ENCODE measurements at places on chromosomes 11 and 22.

- DNase-seq: no peak
These were observed 57.9 kb upstream of the ANGPTL5 start for GRCh38 chr11:101974255-101974654.

DNA sequence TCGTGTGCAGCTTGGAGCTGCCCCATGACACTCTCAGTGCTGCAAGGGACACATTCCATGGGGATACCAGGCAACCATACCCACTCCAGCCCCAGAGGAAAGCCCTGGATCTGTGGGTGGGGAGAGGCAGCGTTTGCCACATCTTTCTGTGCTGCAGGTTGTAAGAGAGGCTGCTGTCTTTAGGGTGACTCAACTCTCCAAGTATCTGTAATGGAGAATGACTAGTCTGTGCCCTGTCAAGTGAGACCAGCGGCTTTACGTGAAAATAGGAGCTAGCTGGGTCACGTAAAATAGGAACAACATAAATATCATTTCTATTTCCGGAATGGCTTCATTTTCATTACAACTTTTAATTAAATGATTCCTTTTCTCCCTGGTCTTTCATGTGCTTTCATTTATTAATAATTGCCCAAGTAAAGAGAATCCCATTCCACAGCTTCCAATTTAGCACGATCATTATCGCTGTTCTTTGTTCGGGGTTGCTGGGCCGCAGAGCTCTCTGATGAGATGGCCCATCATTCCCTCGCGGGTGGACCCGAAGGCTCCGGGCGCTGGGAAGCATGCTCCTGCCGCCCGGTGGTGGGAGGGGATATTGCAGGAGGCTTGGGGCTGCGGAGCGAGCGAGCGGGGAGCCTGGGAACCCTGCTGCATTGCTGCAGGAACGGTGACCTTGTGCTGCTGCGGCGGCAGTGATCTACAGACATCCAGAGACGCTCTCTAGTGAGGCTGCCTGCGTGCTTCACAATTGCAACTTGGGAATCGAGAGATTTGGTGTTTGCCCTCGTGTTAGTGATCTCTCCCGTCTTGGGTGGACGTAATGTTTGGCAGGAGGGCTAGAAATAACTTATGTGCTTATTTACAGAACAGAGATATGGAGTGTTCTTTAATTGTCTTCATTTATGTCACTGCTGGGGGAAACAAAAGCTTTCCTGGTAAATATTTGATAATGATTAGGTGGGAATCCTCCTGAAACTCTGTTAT is 10.6 kb downstream of the SLC6A5 start:
- peak; percentile 10 for DNase-seq

DNA sequence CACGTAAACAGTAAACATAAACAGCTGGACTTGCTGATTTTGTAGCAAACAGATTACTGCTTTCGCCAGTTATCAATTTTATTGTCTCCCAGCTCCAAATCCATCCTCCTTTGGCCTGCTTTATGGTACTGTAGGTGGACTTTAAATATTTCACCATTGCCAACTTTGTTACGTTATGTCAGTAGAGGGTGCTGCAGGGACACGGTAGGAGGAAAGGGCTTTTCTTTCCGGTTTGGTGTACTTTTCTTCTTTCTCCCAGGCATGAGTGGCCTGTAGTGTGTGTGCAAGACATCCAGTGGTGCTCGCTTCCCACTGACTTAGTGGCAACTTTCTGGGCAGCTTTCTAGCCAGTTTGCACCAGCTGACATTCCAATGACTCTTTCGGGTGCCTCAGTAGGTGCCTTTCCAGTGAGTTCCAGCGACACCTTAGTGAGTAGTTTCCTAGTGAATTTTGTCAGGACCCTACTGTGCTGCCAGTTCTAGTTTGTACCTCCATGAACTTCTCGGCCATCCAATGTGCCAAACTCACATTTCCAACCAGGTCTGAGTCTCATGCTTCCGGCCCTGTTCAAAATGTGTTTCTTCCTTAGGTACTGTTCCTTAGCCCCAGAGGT is 267.6 kb upstream of the TENM4 start:
- DNase-seq: no peak

- no peak for DNase-seq
These were observed 29.0 kb upstream of the DNAJB7 start for GRCh38 chr22:40890881-40891280.

DNA sequence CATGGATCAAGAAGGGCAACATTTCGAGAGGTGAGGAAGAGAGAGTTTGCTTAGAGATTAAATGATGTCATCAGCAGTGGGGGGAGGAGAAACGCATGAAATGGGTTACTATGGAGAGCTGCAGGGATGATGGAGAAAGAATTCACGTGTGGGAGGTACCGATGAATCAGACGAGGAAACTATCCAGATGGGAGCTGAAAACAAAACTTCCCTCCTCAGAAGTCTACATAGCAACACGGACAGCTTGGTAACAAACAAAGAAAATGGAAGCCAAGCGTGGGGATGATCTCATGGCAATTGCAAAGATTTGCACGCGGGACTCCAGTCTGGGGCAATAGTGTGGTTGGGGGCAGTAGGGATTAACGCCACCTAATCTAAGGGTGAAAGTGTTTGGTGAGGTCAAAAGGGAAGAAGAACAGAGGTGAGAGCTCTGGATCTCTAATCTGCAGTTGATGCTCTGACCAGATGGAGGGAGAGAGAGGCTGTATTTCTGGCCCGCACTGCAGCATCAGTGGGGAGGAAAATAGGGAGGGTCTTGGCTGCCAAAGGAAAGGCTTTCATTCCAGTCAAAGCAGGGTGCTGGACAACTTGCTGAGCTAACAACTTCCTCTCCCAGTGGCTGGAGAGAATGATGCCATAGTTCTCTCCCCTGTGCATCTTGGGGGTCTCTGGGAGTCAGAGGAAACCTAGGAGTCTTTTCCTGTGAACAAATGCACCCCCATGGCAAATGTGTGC is 43.4 kb upstream of the CSNK2A3 start:
- no peak for DNase-seq

DNA sequence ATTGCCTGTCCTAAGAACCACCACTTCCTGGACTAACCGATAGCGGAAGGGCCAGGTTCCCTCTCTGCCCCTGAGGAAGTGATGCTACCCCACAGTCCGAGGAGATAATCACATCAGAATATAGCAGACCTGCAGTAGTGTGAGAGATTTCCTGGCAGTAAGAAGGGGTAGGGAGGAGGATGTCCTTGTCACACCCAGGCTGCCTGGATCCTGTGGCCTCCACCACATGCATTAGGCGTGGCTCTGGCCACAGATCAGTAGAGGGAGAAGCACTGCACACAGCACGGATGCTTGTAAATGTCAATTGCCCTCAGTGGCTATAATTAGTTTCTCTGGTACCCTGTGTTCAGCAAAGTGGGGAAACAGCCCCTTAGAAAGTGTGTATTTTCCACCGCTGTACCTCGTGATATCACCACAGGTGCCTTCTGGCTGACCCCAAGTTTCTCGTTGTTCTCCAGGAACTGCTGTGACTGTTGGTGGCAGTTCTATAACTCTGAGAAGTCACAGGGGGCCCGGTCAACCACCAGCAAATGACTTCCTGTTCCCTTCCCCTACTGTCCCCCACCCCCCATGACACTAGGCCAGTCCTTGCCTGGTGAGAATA is 61.8 kb downstream of the UBASH3B start:
- no peak for DNase-seq

DNA sequence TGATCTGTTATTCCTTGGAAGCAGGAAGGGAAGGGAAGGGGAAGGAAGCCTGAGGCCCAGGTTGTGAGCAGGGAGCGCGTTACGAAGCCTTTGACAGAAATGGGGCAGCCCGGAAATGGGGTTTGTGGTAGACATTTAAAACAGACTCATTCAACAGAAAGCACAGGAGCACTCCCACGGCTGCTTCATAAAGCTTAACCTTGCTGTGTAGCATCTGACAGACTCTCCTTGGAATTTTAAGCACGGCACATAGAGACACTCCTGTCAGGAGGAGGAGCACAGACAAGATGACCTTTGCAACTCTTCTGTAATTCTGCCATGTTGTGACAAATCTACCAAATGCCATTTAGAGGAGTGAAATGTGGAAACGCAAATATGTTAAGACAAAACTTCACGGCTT is 131.6 kb downstream of the FBXO7 start:
- no peak for DNase-seq

DNA sequence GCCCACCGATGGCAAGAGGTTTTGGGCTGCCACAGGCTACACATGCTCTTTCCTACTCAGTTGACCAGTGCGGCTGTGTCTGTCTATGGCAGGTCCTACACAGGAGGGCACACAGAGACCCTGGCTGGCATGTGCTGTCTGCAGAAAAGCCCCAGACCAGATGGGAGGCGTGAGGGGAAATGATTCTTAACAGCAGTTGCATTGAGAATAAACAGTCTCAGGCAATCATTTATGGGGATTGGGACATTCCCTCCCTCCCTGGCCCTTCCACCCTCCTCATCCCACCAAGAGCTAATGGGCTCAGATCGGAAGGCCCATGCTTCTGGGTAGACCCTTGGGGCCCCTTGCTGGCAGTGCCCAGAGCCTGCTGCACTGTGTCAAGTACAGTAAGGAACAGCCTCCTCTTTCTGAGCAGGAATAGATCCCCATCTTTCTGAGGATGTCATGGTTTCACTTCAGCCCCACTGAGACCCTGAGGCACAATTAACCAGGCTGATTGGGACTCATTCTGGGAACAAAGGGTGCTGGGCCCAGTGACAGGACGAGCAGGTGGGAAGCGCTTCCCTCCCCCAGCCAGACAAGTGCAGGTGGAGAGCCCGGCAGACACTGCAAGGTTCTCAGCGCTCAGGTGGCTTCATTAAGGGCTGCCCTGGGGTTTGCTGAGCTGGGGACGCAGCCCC is 28.3 kb downstream of the TSPAN18 start:
- no peak for DNase-seq

- no peak for DNase-seq
These were observed 91.5 kb upstream of the FGF3 start for GRCh38 chr11:69910519-69911309.

- no peak for DNase-seq
These were observed 24.6 kb downstream of the ELF5 start for GRCh38 chr11:34488855-34489557.

GRCh38 chr11:15764326-15764725 is 592.0 kb downstream of the SOX6 start:
- no peak for DNase-seq

- DNase-seq: no peak
These were observed 14.9 kb downstream of the EIF4ENIF1 start for GRCh38 chr22:31474743-31475142.

GRCh38 chr22:31134688-31135087 is 5.6 kb downstream of the PLA2G3 start:
- no peak for DNase-seq

- DNase-seq: no peak
These were observed 6.1 kb downstream of the SLC25A1 start for GRCh38 chr22:19172213-19173046.

DNA sequence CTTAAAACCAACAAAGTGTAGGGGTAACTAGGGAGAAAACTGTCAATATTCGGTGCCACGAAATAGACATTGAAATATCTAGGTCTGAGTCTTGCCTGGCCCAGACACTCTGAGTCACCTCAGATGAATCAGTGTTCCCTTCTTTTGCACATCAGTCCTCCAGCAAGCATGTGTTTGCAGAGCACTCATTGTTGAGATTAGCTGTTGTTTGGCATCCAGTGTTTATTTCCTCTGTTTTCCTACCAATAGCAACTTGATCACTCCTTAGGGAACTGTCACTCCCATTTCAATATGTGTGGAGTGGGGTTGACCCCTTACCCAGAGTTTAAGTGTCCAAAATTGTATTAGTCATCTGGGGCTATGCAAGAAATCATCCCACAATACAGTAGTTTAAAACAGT is 4.7 kb upstream of the ASCC2 start:
- DNase-seq: no peak

GRCh38 chr11:129723761-129724162 is 91.9 kb upstream of the TMEM45B start:
- no peak for DNase-seq

- DNase-seq: peak; percentile 15
These were observed 67.8 kb downstream of the TCF20 start for GRCh38 chr22:42202669-42203068.

DNA sequence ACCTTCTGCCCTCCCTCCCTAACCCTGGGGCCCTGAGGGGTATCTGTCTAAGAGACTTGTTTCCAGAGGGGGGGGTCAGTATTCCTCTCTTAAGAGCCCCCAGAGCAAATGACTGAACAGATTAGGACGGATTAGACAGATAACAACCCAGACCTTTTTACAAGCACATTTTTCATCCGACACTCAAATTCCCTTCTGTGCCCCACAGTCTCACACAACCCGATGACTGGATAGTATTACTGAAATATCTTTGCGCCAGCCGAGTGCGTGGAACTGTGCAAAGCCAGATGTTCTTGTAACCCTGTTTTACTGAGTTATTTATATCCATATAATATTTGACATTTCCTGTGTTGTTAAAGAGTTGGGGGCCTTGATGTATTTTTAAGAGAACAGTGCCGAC is 30.9 kb upstream of the FLI1 start:
- DNase-seq: no peak

DNA sequence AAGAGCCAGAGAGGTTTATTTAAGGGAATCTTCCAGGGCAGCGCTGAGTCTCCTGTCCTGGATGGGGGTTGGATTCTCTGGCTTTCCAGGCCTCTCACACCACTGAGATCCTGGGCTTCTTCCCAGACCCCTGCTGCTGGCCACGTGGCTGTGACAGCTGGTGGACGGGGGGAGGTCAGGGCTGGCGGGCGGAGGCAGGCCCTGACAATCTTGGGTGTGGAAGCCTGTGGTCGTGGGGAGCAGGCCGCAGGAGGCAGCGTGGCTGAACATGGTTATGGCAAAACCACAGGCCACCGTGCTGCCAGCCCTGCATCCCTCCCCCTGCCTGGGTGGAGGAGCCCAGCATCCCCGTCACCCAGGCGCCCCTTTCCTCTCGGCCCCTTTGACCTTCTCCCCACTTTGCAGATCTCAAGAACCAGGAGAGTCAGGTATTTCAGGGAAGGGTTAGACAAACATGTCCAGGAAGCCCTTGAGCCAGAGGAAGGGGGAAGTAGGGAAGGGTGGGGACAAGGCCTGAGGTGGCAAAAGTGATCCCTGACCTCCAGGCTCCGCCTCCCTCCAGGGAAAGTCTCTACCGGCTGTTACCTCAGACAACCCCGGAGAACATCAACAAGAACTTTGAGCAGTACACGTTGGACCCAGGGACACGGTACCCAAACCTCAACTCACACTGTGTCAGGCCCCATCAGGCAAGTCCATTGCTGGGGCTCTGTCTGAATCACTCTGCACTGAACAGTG is 111.8 kb downstream of the MICAL2 start:
- DNase-seq: no peak

GRCh38 chr11:102036757-102037156 is 10.5 kb upstream of the CFAP300 start:
- DNase-seq: no peak

DNA sequence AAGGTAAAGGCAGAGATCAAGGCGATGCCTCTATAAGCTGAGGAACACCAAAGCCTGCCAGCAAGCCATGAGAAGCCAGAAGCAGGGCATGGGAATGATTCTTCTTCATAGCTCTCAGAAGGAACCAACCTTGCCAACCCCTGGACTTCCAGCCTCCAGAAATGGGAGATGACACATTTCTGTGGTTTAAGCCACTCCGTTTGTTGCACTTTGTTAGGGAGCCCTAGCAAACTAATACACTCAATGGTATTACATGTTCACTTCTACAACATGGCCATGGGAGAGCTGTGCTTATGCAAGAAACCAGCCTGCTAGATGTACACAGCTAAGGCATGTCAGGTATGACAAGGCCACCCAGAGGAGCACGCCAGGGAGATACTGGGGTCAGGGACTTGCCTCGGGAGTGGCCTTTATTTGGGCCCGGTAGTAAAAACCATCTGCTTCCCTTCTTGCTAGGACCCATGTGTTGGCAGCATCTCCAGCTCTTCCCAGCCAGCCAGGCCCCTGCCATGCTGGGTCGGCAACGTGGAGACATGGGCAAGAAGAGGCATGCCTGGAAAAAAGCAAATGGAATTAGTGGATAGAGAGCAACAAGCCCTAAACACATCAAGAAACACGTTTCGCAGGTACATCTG is 3.6 kb downstream of the C11orf16 start:
- DNase-seq: no peak

Data from activated CD4-positive, CD25-positive, alpha-beta regulatory T cell treated with anti-CD3 and anti-CD28 coated beads, Interleukin-2, amount 50 U/mL, for 16 hours (primary cell).